Activated naive CD4-positive, alpha-beta T cell treated with Interleukin-2 at 50 U/mL for 16 hours (primary cell): ENCODE measurements at places on chromosomes 1 and 21.

DNA sequence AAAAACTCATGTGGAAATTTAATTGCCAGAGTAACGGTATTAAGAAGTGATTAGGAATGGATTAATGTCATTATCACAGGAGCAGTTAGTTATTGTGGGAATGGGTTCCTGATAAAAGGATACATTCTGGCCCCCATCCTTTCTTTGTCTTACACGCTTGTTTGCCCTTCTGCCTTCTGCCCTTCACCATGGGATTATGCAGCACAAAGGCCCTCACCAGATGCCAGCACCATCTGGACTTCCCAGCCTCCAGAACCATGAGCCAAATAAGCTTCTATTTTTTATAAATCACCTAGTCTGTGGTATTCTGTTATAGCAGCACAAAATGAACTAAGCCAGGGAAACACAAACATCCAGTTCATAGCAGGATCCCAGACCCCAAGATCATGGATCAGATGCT is 33.9 kb upstream of the POU2F1 start:
- no peak for DNase-seq

GRCh38 chr1:196488579-196488978 is 119.7 kb downstream of the KCNT2 start:
- no peak for DNase-seq

DNA sequence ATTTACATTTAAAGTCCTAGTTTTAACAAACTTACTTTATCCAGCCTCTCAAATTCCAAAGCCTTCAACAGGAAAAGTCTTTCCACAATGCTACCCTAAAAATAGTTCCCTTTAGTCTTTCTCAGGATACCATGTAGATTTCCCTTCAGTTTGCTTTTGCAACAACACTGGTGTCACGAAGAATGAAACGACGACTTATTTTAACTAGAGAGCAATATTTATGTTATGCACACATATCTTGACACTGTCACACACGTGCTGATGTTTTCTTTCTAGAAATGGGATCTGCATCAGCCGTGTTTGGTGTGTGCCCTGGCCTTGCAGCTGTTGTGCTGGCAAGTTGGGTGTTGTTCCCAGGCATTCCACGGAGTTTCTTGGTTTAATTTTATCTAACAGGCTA is 75.5 kb downstream of the SIPA1L2 start:
- no peak for DNase-seq

DNA sequence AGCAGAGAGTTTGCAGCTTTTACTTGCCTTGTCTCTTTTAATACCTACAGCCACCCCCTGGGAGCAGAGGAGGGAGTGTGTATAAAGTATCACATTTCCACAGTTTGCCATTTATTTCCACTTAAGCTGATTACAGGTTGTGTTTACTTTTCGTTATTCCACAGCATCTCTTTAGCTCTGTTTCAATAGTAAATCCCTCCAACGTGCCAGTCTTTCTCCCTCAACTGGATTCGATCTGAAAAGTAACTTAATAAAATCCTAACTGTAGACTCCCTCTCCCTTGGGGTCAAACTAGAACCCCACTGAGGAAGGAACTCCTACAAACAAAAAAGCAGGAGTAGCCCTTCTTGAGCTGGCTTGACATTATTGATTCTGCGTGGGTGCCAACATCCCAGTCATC is 3.1 kb upstream of the FCGR2A start:
- DNase-seq, result no peak

- DNase-seq, result no peak
Observed at GRCh38 chr1:241531195-241532161, 700 bp upstream of the KMO start.

DNA sequence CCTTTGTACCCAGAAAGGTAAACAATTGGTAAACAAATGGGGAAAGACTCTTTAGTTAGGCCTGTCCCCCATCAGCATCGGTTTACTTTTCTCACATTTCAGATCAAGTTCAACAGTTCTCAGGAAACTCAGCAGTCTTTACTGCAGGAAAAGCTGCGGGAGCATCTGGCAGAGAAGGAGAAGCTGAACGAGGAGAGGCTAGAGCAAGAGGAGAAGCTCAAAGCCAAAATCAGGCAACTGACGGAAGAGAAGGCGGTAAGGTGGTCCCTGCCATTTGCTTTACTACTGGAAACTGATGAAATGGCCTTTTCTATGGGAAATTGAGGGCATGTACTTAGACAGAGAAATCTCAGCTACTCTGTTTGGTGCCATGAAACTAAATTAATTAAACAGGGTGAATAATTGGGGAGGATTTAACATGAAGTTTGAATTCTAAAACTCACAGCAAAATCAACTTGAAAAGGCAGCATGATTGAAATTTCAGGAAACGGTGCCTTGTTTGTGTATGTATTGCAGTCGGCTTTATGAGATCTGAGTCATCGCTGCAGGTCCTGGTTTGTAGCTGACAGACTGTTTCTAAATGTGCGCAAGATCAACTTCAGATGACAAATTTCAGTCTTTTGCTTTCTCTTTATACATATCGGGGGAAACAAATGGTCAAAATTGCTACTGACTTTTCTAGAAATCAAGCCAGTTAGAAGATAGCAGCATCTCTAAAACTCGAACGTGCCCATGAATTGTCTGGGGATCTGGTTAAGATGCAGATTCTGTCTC is 67.9 kb upstream of the EFHD2 start:
- DNase-seq, result no peak

DNA sequence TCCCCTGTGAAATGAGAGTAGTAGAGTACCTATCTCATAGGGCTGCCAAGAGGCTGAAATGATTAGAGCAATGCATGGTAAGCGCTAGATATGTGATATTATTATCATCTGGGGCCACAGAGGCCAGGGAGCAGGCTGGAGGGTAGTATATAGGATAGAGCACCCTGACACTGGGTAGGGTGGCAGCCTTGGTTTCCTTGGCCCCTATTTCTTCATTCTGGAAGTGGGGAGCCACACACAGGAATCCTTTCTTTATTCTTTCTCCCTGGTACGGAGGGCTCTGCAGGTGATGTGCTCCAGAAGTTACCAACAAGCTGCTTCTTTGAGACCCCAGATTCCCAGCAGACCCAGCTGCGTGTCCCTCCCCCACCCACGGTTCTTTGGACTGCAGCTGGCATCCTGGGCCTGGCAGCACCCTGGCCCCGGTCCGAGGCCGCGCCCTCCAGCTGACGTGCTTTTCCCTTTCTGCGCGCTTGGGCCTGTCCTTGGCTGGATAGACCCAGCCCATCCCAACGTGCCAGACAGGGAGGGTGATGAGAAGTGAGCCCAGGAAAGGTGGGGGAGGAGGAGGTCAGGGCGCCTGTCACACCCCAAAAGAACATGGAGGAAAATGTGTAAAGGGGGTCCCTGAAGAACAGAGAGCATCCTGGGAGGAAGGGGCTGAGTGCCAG is 18.2 kb downstream of the INAVA start:
- DNase-seq, result no peak

DNA sequence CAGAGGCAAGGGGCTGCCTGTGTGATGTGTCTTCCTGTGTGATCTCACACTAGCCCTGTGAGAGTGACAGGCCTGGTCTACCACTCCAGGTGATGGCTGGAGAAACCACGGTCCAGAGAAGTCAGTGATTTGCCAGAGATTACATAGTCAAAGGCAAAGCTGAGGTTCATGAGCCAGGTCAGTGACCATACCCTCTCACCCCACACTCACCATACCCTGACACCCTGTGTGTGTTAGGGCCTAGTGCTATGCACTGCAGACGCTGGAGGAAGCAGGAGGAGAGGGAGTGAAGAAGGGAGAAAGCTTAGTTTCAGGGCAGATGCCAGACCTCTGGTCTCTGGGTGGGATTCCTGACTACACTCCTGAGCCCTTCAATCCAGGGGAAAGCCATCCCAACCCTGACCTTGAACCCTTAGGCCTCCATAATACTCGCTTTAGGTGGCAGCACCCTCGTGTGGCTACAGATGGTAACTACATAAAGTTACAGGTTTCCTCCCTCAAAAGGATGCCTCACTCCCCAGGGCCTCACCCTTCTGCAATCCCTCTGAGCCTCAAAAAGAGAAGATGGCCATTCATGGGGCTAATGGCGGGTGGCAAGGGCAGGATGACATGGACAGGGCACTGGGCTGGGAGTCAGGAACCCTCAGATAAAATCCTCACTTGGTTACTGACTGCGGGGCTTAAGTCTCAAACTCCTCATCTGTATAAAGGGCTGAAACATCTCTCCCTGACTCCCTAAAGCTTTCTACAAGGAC is 20.8 kb upstream of the SDC3 start:
- DNase-seq, result peak; percentile 54

- no peak for DNase-seq
Observed at GRCh38 chr1:225942574-225942973, 1.6 kb upstream of the LEFTY2 start.

- DNase-seq, result no peak
Observed at GRCh38 chr1:31704271-31705079, 658 bp upstream of the COL16A1 start.

DNA sequence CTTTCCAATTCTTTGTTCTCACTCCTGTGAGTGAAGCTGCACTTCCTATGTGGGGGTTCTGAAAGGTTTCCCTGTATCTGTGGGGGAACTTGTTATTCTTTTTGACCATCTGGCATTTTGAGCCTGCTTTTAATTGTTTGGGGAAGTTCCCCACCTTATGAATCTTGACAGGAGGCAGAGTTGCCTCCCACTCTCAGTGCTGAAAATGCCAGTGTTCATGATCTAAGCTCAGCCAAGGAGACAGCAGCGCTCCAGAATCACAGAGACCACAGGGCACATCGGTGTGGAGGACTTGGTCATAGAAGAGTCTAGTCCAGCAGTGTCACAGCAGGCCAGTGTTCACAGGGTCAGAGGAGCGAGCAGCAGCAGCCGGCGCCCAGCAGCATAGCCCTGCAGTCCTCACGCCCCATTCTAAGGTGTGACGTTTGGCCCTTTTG is 63.8 kb upstream of the PRDX6 start:
- no peak for DNase-seq

- DNase-seq, result no peak
Observed at GRCh38 chr1:39297551-39297950, 93.1 kb downstream of the MACF1 start.

- DNase-seq, result no peak
Observed at GRCh38 chr1:54697896-54698295, 17.8 kb upstream of the TTC4 start.

DNA sequence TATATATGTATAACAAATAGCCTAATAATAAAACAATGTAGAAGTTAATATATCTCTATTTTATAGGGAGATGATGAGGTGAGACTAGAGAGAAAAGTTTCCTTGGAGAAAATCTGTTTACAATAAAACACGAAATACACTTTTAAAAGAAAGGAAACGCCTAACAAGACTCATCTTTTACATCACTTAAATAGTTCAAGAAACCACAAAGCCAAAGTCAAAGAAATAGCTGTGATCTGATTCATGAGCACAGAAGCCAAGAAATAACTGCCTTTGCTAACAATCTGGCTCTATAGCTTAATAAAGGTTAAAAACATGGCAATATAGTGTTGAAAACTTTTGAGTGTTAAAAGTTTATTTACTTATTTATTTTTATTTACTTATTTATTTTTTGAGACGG is 61.5 kb downstream of the TOR3A start:
- DNase-seq, result no peak

- no peak for DNase-seq
Observed at GRCh38 chr1:44547837-44548236, 126.4 kb downstream of the TMEM53 start.

GRCh38 chr1:173330149-173330951 is 123.2 kb upstream of the TNFSF4 start:
- DNase-seq, result no peak

GRCh38 chr1:1253972-1254666 is 7.6 kb upstream of the C1QTNF12 start:
- no peak for DNase-seq

GRCh38 chr1:99268021-99268420 is 3.7 kb downstream of the PLPPR4 start:
- DNase-seq, result no peak

- no peak for DNase-seq
Observed at GRCh38 chr1:2481885-2482284, 5.8 kb downstream of the PLCH2 start.

- no peak for DNase-seq
Observed at GRCh38 chr21:46639489-46640386, 4.3 kb downstream of the PRMT2 start.

DNA sequence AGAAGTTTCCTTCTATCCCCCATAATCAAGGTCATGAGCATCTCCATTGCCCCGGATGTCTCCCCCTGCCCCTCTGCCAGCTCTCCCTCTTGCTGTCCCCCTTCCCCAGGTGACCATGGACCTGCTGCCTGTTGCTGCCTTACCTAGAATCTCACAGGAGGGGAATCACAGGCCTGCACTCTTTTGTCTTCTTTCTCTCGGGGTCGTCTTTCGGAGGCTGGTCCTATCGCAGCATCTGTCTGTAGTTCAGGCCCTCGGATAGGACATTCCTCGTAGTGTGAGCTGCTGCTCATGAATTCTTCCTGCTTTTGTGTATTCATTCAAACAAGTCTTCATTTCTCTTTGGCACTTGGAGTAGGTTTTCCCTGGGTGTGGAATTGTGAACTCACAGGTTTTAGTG is 39.9 kb upstream of the ACTRT2 start:
- DNase-seq, result no peak

DNA sequence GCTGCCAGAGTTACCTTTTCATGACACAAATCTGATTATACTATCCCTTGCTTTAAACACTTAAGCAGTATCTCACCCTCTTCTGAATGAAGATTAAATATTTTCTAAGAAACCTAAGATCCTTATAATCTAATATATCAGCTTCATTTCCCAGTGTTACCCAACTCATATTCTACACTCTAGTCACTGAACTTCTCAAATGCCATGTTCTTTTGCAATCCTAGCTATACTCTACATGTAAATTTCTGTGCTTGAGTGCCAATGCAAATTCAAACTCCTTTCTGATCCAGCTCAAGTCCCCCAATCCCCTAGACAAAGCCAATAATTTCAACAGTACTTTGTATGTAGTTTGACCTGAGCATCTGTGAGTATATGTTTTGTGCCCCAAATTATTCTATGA is 293.9 kb downstream of the SDCCAG8 start:
- no peak for DNase-seq

DNA sequence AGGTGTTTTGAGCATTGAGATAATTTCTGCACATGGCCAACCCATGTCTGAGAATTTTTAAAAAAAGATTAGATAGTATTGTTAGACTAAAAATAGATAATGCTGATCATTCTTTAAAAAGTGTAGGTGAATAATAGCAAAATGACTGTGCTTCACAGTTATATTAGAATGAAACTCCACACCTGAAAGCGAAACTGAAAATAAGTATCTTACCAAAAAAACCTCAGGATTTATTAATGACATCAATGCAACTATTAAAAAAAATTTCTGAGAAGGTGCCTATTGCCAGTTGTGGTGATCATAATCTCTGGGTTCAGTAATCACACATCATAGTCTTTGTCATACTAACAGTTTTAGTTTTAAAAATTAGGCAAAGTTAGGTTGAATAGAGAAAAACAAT is 36.5 kb downstream of the PLA2G4A start:
- DNase-seq, result no peak

DNA sequence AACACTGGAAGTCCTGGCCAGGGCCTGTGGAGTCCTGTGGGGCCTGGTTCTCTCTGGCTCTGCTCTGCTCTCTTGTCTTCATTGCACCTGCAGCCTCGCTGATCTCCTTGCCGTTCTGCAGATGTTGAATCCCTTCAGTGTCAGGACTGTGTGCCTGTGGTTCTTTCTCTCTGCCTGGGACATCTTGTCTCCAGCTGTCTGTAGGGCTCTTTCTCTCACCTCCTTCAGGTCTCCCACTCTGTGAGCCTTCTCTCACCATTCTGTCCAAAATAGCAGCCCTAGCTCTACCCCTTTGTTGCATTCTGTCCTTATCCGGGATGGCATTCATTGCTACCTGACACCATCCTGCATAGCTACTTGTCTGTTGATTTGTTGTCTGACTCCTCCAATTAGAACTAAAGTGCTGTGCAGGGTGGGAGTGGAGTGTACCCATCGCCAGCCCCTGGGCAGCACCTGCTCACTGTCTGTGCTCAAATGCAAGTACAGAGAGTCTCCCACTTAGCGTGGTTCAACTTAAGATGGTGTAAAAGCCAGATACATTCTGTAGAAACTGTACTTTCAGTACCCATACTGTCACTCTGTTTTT is 8.9 kb downstream of the PGBD2 start:
- DNase-seq, result no peak
